ENCODE measurements at places on chromosomes 5 and 9. TPM values are rescaled to one million over a fixed set of nuclear protein-coding genes. Genes with fewer than 3 reads are reported as not detected.
A peak's percentile ranks its signal among the peaks of the same experiment; 100 is the strongest.

- no peak for DNase-seq
These were observed 23.3 kb downstream of the SMIM23 start for GRCh38 chr5:171808951-171809350.

GRCh38 chr9:117869712-117870111 lies 165.5 kb downstream of the TLR4 start:
- DNase-seq, result no peak

Gene FGD3
- 3.1 TPM for total RNA-seq

DNA sequence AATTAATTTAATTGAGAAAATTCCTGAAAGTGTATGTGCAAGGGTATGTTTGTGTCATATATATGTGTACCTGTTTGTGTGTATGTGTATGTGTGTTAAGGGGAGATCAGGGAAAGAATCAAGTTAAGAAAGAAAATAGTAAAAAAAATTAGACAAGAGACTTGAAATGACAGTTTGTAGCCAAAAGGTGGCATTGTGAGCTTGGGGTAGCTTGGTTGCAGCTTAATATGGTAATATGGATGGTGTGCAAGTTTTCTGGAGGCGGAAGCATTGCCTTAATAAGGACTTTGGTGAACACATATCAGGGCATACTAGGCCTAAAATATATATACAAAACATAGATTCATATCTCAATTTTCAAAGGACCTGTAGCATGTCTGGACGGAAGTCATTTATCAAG lies 129.9 kb downstream of the INSYN2B start:
- DNase-seq, result no peak

DNA sequence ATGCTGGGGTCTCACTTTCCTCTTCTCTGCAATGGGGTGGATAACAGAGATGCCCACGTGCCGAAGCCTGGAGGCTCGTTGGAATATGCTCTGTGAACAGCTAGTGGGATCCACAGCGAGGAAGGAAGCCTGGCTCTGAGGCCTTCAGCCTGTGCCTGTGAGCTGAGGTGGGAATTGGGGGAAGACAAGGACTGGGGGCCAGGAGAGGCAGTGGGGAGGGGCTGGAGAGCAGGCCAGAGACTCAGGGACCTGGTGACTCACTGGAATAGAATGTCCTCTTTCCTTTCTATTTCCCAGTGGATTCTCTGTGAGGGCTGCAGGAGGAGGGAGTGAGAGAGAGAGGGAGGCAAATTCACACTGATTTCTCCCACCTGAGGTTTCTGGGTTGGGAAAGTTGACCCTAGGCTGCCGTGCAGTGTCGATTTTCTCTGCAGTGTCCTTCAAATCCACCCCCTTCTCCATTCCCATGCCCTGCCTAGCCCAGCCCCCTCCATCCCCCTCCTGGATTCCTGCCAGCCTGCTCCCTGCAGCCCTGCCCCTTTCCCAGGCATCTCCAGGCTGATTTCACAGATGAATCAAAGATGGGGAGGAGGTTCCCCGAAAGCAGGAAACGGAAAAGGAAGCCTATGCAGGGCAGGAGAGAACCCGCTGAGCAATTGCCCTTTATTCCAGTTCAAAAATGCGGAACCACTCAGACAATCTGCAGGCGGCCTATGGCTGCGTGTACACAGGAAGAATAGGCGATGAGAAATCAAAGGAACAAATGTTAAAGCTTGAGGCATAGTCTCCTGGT lies 1.4 kb upstream of the SPAAR start:
- DNase-seq, result peak; percentile 52

Gene KIF24
- total RNA-seq, result 4.1 TPM

Gene SLC36A3
- total RNA-seq, result not detected

- no peak for DNase-seq
These were observed 53.8 kb downstream of the NDST1 start for GRCh38 chr5:150561571-150562275.

GRCh38 chr5:123180178-123180577 lies 91.1 kb downstream of the PRDM6 start:
- no peak for DNase-seq

DNA sequence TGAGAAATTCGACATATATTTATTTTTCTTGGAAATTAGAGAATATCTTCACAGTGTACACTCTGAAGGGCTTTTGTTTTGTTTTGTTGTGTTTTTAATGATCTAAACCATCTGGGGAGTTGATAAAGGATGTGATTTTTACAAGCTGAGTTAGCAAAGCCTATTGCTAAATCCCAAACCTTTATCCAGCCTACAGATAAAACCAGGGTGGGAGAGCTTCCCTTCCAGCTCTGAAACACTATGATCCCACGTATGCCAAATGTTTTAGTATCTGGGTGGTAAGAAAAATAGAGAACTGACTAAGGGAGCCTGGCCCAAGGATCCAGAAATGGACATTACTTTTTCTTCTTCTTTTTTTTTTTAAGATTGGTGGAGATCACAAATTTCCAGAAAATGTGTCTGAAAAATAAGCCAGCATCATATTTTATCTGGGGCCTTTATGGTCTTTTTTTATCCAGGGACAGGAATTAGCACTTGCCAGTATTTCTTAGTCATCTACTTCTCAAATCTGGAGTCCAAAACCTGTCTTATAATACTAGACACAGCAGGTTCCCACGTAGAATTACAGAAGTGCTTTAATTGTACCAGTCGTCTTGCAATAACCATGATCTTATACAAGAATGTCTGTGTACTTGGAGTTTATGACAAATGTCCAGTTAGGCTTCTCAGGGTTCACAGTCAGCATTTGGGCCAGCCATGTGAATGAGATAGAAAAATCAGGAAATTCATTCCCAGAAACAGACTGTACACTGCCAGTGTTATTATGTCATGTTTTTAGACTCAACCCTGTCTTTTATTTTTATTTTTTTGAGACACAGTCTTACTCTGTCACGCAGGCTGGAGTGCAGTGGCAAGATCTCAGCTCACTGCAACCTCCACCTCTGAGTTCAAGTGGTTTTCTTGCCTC lies 290.8 kb upstream of the MPDZ start:
- DNase-seq, result no peak

- DNase-seq, result no peak
These were observed 2186.5 kb upstream of the ACO1 start for GRCh38 chr9:30197954-30198353.

DNA sequence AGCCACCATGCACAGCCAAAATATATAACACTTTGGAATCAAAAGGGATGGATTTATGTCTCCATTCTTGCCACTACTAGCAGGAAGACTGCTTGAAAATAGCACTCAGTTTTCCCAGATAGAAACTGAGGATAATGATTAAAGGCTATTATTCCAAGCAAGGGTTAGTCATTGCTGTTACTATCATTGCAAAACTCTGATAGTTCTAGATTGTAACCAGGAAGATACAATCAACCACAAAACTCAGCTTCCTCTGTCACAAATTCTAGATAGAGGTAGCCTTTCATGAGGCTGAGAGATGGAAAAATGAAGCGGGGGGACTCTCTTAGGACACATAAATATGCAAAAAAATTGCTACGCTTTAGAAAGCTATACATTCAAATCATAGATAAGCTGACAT lies 3.1 kb downstream of the ANXA1 start:
- no peak for DNase-seq

Gene IGIP
- total RNA-seq, result 5.9 TPM

Gene FRRS1L
- total RNA-seq, result not detected

DNA sequence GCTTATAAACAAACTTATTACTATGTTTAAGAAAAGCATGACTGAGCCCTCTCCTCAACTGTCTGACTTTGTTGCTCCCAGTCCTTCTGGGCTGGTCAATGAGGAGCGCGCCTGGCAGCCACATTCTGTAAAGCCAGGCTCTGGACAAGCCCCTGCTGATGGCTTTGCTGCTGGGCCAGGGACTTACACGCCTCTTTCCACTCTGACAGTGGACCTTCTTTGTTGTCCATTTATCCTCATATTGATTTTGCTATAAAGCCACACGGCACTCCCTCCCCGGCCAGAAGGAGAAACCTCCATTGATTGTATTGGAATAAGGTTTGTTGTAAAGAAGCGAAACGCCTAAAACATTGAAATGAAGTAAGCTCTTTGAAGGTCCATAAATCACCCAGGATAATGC lies 50.6 kb downstream of the C5orf15 start:
- DNase-seq, result no peak

- DNase-seq, result no peak
These were observed 4.0 kb downstream of the LPCAT1 start for GRCh38 chr5:1519631-1520210.

GRCh38 chr5:135953850-135954249 lies 933 bp downstream of the LECT2 start:
- no peak for DNase-seq

Gene ROR2
- total RNA-seq, result not detected

Gene ITK
- total RNA-seq, result not detected

GRCh38 chr5:69213513-69214215 lies 21.0 kb upstream of the CDK7 start:
- DNase-seq, result no peak

- no peak for DNase-seq
These were observed 7.3 kb downstream of the FBXW11 start for GRCh38 chr5:171999100-171999499.

- no peak for DNase-seq
These were observed 263.9 kb upstream of the ATP10B start for GRCh38 chr5:161115941-161116340.

Gene TRIM14
- total RNA-seq, result 54.0 TPM

GRCh38 chr5:17089690-17090089 lies 127.7 kb upstream of the BASP1 start:
- no peak for DNase-seq

DNA sequence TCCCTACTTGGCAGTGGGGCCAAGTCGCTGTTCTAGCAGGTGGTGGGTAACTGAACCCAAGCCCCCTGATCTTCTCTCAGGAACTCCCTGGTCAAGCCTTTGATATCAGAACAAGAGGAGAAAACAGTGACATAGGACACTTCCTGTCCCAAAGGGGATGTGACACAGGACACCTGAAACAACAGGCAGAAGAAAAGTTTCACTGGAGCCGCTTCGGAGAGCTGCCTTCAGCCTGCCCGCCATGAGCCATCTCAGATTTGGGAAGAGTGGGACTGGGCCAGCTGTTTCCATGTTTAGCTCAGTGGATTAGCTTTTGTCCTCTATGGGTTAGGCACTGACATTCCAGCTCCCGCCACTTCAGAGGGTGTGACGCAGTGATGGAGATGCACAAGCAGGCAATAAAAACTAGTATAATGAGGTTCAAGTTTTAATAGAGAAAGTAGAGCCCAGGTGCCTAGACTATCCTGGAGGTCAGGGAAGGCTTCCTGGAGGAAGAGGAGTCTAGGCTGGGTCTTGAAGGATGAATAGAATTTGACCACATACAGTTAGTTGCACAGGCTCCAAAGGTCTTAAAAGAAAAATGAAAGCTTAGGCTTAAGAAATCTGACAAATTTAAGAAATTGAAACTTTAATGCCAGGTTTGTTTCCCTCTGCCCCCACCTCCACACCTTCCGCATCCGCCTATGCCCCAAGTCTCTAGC lies 104.1 kb upstream of the SPRY4 start:
- DNase-seq, result no peak

DNA sequence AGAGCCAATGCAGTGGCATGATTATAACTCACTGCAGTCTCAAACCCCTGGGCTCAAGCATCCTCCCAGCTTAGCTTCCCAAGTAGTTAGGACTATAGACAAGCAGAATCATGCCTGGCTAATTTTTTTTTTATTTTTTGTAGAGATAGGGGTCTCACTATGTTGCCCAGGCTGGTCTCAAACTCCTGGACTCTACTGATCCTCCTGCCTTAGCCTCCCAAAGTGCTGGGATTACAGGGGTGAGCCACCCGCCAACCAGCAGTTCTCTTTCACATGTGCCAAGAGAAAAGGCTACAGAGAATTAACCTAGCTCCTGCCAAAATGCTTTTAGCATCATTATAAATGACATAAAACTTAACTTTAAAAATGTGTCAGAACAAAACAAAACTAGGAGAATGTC lies 8.1 kb downstream of the AK3 start:
- no peak for DNase-seq

Gene LEAP2
- total RNA-seq, result 2.8 TPM

DNA sequence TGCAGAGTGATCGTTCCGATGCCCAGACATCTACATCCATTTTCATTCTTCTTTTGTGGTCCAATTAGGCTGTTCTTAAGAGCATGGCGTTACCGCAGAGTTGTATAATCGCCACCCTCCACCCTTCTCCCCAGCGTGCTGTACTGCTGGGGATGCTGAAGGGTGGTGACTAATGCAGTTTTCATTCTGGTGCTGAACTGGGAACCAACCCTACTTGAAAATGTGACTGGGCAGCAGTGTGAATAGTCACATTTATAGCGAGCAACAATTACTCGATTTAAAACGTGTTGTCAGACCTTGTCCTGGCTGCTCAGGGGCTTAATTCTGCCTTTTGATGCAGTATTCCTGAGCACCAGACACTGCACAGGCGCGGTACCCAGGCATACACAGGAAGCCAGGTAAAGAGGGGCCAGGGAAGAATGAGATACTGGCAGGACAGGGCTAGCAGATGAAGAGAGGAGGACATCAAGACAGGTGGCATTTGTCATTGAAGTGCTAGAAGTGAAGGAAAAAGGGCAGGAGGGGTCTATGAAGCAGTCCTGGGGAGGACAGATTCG lies 719 bp upstream of the ISCA1 start:
- DNase-seq, result no peak

GRCh38 chr9:17613758-17614157 lies 34.9 kb downstream of the SH3GL2 start:
- DNase-seq, result no peak

GRCh38 chr5:166236327-166236726 lies 2055.1 kb upstream of the WWC1 start:
- no peak for DNase-seq

Gene WDR31
- total RNA-seq, result 3.1 TPM

DNA sequence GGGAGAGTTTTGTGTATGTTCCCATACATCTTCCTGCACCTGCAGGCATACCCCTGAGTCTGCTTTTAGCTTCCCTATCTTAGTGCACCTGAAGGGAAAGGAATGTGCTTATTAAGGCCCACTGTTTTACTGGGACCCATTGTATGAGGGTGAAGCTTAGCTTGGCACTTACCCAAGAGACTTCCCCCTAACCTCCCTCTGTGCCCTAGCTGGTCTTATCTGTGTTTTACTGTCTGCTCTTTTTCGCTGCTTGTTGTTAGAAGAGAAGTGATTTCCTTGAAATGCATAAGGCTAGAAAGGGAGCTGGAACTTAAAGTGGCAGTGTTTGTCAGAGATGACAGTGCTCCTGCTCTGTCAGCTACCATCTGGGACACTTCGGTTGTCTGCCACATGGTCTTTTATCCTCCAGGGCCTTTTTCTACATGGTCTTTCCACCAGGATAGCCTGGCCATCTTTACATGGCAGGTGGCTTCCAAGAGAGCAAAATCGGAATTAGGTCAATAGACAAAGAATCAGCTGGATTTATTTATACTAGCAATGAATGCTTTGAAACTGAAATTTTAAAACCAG lies 122.5 kb upstream of the SLC44A1 start:
- DNase-seq, result no peak

- DNase-seq, result no peak
These were observed 182.4 kb downstream of the ACTL7B start for GRCh38 chr9:108673386-108673785.

Gene CHSY3
- 1.1 TPM for total RNA-seq

DNA sequence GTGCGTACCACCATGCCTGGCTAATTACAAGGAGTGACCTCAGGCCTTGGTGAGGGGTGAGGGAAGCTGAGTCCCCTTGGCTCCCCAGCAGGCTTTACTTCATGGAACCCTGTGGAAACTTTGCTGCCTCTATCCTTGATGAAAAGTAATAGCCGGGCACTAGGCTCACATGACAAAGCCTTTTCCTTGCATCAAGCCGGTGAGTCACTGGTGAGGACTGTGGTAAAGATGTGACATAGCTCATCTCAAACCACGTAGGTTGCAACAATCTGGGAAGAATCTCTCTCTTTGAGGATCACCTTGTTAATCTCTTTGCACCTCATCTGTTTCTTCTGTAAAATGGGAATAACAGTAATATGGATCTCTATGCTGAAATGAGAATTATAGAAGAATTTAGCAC lies 116.3 kb upstream of the SLC25A48 start:
- DNase-seq, result peak; percentile 17

GRCh38 chr5:178119915-178120606 lies 6.7 kb downstream of the N4BP3 start:
- no peak for DNase-seq
